Activated T-cell treated with anti-CD3 and anti-CD28 coated beads, Interleukin-2, amount 50 U/mL, for 4 hours (primary cell): ENCODE measurements at places on chromosomes 5 and 9. TPM values are rescaled to one million over a fixed set of nuclear protein-coding genes. Genes with fewer than 3 reads are reported as not detected.

DNA sequence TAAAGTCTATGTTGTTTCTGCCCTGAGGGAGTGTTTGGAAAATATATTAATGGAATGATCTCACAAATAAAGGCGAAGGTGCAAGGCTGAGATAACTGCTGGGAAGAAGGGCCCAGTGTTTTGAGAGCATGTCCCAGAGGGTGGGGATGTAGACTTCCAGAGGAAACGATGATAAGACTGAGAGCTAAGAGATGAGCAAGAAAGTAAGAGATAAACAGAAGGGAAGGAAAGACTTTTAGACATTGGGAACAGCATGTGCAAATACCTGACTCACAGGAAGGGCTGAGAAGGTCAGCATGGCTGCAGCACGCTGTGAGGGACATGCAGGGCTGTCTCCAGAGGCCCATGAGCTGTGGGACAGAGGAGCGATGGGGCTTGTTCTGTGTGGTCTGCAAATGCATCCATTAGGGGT is 19.9 kb upstream of the ADRB2 start:
- DNase-seq: no peak

The STPG3 gene
- total RNA-seq: not detected

The ADGRD2 gene
- not detected for total RNA-seq

GRCh38 chr9:104575456-104575855 is 6.5 kb downstream of the OR13C8 start:
- no peak for DNase-seq

DNA sequence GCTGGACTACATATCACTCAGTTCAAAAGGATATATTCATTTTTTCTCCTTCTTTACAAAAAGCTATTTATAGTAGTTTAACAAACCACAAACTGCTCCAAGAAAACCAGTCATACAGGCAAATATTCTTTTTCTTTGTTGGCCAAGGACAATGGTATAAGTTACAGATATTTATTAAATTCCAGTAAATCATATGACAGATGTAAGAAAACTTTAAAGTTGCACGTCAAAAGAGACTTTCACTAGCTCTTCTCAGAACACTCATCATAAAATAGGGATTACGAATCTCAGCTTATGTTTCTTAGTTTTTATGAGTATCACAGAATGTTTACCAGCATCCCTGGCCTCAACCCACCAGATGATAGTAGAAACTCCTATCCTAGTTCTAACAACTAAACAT is 67.2 kb downstream of the ANKRD31 start:
- no peak for DNase-seq

DNA sequence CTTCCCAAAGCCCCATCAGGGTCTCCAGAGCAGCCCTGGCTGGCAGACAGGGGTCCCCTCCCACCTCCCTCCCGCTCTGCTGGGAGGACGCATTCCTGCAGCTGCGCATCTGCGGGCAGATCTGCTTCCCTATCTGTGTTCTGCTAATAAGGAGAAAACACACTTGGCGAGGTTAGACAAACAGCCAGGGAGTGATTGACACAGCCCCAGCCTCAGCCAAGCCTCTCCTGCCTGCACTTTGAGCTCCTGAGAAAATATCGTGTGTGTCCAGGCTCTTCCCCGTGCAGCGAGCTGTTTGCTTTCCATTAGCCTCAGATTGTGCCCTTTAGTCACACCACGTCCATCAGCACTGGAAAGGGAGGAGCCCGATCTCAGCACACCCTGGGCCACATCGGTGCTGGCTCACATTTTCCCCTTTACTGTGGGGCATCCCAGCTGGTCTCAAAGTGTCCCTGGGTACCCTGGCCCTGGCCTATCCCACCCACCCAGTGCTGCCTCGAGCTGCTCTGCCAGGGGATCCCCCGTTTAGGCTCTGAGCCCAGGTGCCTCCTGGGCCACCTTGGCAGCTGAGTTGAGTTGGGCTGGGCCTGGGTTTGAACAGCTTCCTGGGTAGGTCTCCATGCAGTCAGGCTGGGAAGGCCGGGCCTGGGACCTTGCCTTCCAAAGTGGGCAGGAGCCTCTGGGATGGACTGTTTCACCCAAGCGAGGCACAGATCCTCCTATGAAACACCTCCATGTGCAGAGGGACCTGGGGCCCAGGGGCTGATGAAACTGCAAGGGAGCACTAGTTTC is 61.1 kb downstream of the BARX1 start:
- DNase-seq: no peak

- peak; percentile 27 for DNase-seq
Observed at GRCh38 chr5:1255081-1255561, 29.9 kb downstream of the SLC6A18 start.

- DNase-seq: no peak
Observed at GRCh38 chr5:24353611-24354010, 291.2 kb downstream of the CDH10 start.

- no peak for DNase-seq
Observed at GRCh38 chr9:17236147-17236546, 101.3 kb downstream of the CNTLN start.

- DNase-seq: no peak
Observed at GRCh38 chr9:6852243-6852963, 94.6 kb downstream of the KDM4C start.

GRCh38 chr9:113996531-113997001 is 81.5 kb downstream of the AMBP start:
- no peak for DNase-seq

GRCh38 chr9:109094268-109094667 is 25.5 kb downstream of the TMEM245 start:
- no peak for DNase-seq

- no peak for DNase-seq
Observed at GRCh38 chr9:133873461-133873891, 118.6 kb downstream of the VAV2 start.

GRCh38 chr9:38233796-38234355 is 158.6 kb upstream of the ALDH1B1 start:
- DNase-seq: no peak

The FBN2 gene
- 0.19 TPM for total RNA-seq

- DNase-seq: no peak
Observed at GRCh38 chr5:56640763-56641406, 174.5 kb upstream of the MAP3K1 start.

The SPOCK1 gene
- not detected for total RNA-seq

DNA sequence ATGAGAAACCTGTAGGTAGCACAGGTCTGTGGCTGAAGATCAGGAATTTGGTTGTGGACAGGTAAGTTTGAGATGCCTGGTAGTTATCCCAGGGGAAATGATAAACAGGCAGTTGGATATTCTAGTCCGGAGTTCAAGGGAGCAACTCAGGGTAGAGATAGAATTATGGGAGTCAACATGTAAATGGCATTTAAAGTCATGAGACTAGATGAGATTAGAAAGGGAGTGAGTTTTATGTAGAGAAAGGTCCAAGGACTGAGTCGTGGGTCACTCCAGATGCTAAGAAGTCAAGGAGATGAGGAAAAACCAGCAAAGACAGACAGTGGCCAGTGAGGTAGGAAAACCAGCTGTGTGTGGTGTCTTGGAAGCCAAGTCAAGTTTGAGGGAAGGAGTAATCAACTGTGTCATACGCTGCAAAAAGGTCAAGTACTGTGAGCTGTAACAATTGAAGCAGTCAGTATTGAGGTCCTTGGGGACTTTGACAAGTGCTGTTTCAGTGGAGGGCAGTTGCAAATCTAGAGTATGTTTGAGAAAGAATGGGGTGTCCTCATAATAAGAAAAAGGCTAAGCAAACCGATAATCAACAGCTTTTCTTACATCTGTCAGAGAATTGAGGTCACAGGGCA is 18.2 kb downstream of the GNPDA1 start:
- DNase-seq: no peak

DNA sequence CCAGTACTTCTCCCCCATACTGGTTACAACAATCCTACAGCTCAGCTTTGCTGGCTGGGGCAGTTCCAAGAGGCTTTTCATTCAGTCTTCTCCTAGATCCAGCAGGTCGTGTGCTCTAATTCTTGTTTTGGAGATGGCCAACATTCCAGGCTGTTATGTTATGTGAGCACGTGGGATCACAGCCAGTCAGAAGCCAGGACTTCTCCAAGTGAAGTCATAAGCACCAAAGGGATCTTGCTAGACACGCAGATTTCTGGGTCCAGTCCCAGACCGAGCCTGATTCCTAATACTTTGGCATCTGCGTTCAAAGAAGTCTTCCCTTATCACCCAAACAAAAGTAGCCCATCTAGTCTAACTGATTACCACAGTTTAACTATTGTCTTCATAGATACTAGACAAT is 1.4 kb upstream of the LARP1 start:
- no peak for DNase-seq

The TRIP13 gene
- 21.5 TPM for total RNA-seq

DNA sequence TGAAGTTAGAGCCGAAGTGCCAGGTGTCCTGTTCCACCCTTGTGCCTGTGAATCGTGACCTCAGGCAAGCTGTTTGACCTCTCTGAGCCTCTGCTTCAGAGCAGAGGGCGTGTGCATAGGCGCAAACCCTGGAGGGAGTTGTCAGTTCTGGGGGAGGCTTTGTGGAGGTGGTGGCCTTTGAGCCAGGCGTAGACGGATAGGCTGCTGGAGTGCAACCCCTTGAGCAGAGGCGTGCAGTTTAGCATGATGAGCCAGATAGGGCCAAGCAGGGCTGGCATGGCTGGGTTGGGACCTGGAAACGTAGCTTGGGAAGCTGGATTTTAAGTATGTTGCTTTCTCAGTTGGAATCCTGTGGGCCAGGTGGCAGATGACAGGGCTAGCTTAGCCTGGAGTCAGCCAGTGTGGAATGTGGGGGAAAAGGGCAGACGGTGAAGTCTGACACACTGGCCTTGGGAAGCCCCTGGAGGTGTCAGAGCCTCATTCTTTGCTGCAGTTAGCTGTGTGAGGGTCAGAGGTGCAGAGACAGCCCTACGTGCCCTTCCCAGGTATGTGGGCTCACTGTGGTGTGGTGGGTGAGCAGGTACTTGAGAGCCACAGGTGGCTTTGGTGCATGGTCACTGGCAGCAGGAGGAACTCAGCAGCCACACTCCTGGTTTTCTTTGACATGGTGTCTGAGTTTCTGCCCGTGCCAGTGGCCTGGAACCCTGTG is 93.4 kb downstream of the DAB2IP start:
- DNase-seq: no peak

- DNase-seq: no peak
Observed at GRCh38 chr5:135220394-135221186, 178.4 kb downstream of the MACROH2A1 start.

DNA sequence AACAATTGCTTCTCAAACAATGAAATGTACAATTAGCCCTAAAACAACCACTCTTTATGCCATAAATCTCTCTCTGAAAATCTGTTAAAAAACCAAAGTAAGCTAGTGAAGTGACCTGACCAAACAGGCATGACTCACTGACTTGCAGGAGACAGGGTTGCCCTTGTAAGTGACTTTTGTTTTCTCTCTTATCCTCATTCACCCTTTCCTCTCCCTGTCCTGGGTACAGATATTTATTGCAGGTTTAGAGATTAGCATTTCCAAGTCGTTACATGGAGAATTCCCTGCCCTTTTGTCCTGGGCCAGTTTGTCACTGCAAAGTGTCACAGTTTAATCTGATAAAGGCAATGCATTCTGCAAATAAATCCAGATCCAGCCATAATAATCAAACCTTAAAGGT is 484.2 kb downstream of the IRX1 start:
- no peak for DNase-seq

DNA sequence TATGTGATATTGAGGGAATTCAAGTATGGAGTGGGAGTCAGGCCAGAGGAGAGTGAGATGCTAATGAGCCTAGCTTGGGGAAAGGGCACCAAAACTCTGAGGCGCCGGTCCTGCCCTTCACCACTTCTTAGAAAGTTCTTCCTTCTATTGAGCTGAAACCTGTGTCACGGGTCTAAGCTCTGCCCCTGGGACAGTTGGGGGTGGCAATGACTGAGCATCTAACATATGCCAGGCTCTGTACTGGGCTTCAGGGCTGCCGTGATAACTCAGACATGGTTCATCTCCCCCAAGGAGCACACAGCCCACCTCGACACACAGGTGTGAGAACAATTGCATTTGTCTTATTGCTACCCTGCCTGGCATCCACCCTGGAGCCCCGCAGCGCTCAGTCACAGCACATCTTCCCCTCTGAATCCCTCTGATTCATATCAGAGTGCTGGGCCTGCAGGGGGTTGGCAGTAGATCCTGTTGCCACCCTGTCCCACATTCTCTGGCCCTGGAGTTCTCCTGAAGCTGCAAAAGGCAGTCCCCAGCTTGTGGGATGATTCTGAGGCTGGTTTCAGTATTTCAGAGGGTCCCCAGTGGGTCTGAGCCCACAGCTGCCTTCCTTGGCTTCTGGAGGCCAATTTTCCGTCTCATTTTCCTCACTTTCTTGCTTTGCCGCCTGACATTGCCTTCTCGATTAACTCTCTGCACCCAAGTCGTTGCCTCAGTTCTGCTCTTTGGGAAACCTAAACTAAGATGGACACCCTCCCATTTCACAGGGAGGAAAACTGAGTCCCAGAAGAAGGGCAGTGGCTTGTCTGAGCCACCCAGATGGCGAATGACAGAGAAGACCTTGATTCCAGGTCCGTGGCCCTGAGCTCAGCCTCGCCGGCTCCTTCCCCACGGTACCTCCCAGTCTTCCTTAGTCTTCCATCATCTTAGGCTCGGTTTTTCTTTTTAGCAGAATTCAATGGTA is 42.5 kb downstream of the ALG2 start:
- DNase-seq: no peak

The TXNDC8 gene
- not detected for total RNA-seq
